ENCODE measurements at places on chromosomes 13 and 19.

DNA sequence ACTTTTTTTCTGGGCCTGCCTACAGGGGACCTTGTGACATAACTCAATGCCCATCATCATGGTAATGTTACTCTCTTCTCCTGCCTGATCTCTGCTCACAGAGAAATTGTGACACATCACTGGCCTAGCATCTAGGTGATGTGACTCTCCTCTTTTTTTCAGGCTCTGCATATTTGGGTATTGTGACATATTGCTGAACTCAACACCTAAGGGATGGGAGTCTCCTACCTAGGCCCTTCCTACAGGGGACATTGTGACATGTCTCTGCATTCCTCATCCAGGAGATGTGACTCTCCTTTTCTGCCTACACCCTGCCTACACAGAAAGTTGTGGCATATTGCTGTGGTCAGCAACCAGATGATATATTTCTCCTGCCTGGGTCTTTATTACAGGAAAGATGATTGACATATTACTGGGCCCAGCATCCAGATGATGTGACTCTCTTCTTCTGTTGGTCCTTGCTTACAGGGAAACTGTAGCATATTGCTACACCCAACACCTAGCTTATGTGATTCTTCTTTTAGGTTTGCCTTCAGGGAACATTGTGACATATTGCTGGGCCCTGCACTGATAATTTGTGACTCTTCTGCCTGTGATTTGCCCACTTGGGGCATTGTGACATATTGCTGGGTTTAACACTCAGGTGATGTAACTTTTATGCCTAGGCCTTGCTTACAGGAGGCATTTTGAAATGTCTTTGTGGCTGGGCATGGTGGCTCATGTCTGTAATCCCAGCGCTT is 21.0 kb upstream of the ZNF254 start:
- no peaks in the 10 kb centered on the region for H3K4me1 ChIP-seq
- no peak overlapping the region for H3K4me3 ChIP-seq
- peaks cover 3% of the 10 kb centered on the region for H3K36me3 ChIP-seq
- no peak overlapping the region for H3K27ac ChIP-seq
- no peaks in the 10 kb centered on the region for H3K27me3 ChIP-seq
- no peak for DNase-seq

GRCh38 chr19:48625891-48626327 is 6.6 kb downstream of the SPHK2 start:
- no peak for DNase-seq
- peaks cover 6% of the 10 kb centered on the region for H3K36me3 ChIP-seq
- no peaks in the 10 kb centered on the region for H3K27me3 ChIP-seq
- H3K4me1 ChIP-seq = peaks cover 13% of the 10 kb centered on the region
- H3K4me3 ChIP-seq = no peak overlapping the region

DNA sequence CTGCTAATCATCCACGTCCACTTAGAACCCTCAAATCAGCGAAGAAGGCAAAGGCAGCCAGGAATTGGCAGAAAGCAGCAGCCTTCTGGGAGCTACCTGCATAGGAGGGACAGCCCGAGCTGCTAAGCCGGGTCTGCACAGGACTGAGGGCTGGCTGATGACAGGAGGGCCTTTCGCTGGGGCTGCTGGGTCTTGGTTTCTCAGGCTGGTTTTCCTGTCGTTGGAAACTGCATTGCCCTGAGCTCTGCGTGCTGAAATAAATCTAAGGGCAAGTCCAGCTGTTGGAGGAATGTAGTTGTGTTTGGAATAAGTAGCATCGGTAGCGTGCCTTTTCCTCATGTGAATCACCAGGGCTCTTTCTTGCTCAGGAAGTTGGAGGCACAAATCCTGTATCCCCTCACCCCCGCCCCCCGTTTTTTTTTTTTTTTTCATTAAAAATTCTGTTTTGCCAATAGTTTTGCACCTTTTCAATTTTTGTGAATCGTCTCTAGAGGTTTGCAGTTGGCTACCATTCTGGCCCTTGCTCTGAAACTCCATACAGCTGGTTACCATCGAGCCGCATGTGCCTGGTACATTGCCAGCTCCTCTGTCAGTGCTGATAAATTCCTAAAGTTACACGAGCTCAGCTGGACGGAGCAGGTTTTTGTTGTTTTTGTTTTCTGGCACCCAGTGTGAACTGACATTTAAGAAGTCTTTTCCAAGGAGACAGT is 193.9 kb upstream of the RNF113B start:
- no peak for DNase-seq
- H3K27ac ChIP-seq = no peak overlapping the region
- H3K4me3 ChIP-seq = no peak overlapping the region
- H3K4me1 ChIP-seq = no peaks in the 10 kb centered on the region
- no peaks in the 10 kb centered on the region for H3K27me3 ChIP-seq

- H3K27me3 ChIP-seq = no peaks in the 10 kb centered on the region
- no peak overlapping the region for H3K27ac ChIP-seq
- peaks cover 29% of the 10 kb centered on the region for H3K4me1 ChIP-seq
- H3K36me3 ChIP-seq = no peaks in the 10 kb centered on the region
- peak; percentile 59 for DNase-seq
These were observed 15.0 kb upstream of the ALOX5AP start for GRCh38 chr13:30720172-30720869.

GRCh38 chr13:74683411-74683810 is 549.2 kb upstream of the KLF12 start:
- H3K4me1 ChIP-seq = no peaks in the 10 kb centered on the region
- DNase-seq = no peak
- H3K27ac ChIP-seq = no peak overlapping the region
- H3K27me3 ChIP-seq = no peaks in the 10 kb centered on the region

DNA sequence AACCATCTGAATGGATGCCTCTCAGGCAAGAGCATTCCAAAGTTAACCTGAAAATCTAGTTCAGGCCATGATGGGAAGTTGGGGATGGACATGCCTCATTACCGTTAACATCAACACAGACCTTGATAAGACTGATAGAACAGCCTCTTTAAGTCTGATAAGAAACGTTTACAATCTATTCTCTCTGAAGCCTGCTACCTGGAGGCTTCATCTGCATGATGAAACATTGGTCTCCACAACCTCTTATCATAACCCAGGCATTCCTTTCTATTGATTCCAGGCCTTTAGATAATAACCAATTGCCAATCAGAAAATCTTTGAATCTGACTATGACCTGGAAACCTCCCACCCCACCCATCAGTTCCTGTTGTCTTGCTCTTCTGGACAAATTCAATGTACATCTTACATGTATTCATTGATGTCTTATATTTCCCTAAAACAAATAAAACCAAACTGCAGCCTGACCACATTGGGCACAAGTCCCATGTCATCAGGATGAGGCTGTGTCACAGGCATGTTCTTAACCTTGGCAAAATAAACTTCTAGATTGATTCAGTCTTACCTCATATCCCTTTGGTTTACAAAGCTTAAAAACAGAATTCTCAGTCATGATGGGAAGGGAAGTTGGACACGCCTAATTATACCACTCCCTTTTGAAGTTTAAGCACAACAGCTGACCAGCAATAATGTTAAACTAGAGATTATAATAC is 843.8 kb upstream of the SPRY2 start:
- H3K36me3 ChIP-seq = no peaks in the 10 kb centered on the region
- no peak for DNase-seq
- H3K4me1 ChIP-seq = no peaks in the 10 kb centered on the region
- H3K27me3 ChIP-seq = no peaks in the 10 kb centered on the region
- H3K4me3 ChIP-seq = no peak overlapping the region

DNA sequence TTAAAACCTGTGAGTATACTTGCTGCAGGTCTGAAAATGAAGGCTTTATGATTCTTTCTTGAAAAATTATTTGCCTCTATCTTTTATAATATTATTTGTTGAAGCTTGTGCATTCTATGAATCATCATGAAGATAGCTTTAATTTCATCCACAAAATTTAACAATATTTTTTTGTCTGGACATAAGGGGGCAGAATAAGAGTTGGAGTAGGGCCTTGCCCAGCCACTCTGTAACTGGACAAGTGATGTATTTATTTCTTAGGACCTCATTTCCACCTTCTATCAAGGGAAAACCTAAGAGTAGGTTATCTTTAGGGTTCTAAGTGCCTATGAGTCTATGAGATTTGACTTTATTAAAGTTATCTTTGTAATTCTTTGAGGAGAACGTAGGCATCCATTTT is 49.9 kb downstream of the N4BP2L1 start:
- H3K27ac ChIP-seq = no peak overlapping the region
- H3K4me3 ChIP-seq = no peak overlapping the region
- peaks cover 8% of the 10 kb centered on the region for H3K36me3 ChIP-seq
- no peaks in the 10 kb centered on the region for H3K4me1 ChIP-seq

DNA sequence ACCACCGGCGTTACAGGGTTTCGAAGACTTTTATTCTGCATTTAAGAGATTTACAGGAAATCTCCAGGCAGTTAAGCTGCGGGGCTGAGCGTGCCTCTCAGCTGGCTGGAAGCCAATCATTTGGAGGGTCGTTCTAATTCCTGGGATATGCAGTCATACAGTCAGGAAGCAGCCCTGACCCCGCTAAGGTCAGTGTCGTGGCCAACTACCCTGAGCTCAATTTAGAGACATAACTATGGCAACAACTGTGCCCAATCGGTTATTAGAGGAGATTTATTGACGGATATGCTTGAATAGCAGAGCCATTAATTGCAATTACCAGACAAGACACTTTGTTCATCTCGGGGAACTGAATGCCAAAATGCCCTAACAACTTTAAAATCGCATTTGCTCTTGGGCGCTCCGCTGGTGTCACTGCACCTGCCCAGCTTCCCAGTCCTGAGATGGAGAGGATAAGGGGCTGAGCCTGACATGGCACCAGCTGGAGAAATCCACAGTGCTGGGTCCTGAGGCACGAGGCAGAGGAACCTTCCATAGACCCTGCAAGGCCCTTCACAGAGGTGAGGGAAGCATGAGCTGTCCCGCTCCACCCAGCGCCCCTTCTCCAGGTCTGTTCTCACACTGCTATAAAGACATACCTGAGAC is 15.1 kb upstream of the ZNF507 start:
- no peaks in the 10 kb centered on the region for H3K27me3 ChIP-seq
- H3K4me1 ChIP-seq = no peaks in the 10 kb centered on the region
- no peaks in the 10 kb centered on the region for H3K36me3 ChIP-seq
- no peak overlapping the region for H3K4me3 ChIP-seq
- no peak for DNase-seq
- H3K27ac ChIP-seq = no peak overlapping the region

DNA sequence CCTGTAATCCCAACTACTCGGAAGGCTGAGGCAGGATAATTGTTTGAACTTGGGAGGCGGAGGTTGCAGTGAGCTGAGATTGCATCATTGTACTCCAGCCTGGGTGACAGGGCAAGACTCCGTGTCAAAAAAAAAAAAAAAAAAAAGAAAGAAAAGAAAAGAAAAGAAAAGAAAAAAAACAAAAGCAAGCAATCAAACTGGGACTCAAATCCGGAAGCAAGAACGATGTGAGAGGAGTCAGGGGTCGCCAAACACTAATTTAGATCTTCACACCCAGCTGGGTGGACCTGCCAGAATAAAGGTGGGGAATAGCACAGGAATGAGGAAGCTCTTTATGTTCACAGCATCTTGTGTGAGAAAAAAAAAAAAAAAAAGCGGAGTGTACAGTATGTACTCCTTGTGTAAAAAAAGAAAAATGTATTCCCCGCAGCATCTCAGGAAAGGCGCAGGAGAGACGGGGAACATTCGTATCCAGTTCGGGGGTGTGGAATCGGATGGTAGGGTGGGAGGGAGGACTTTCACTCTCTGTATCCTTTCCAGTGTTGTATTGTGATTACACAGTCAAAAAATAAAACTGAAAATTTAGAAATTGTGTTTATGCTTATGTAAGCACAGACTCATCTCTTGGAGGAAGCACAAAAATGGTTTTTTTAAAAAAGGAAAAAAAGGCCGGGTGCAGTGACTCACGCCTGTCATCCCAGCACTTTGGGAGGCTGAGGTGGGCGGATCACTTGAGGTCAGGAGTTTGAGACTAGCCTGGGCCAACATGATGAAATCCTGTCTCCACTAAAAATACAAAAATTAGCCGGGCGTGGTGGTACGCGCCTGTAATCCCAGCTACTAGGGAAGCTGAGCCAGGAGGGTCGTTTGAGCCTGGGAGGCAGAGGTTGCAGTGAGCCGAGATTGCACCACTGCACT is 7.6 kb downstream of the DNAJB1 start:
- H3K36me3 ChIP-seq = peaks cover 3% of the 10 kb centered on the region
- H3K27me3 ChIP-seq = no peaks in the 10 kb centered on the region
- H3K27ac ChIP-seq = no peak overlapping the region
- no peak for DNase-seq

DNA sequence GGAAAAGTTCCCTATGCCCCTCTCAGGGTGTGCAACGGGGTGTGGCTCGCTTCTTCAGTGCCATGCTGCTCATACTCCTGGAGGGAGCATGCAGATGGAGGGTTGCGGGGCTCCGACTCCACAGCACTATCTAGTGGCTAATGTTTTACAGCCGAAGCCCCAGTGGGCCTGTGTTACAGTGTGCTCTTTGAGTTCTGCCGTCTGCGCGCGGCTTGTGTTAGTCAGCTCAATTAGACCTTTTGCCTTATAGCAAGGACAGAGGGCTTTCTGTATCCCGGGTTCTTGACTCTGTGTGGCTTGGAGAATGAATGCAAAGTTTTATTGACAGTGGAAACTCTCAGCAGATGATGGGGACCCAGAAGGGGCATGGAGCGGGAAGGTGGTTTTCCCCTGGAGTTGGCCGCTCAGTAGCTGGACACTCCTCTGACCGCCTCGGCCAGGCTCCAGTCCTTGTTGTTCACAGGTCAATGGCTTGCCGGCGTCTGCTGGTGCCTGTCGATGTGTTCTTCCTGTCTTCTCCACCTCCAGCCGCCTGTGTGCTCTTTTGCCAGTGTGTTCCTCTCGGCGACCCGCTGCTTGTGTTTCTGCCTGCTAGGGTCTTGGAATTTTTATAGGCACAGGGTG is 383.4 kb downstream of the LMO7 start:
- no peaks in the 10 kb centered on the region for H3K36me3 ChIP-seq
- H3K27ac ChIP-seq = no peak overlapping the region
- no peak overlapping the region for H3K4me3 ChIP-seq

DNA sequence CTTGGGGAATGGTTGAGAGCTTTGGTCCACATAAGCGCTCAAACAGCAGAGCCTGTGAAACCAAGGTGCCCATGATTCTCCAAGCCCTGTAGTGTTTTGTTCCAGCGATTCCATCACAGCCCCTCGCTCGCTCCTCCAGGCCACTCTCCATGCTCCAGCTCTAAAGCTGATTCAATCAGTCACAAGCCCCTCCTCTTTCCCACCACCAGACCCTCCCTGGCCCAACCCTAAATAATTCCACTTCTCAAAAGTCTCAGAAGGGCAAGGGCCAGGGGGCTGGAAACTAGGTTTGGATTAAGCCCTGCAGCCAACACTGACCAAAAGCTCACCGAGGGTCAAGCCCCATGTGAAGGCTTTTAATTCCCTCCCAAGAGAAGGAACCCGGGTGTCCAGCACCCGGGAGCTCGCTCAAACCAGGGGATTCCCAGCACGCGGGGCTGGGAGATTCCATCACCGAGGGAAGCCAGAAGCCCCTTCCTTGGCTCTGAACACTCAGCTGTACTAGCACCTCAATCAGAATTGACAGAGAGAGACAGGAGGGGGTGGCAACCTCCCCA is 1.5 kb downstream of the ZNF296 start:
- H3K36me3 ChIP-seq = peaks cover 7% of the 10 kb centered on the region
- H3K4me3 ChIP-seq = peak overlapping the region; percentile 84
- H3K4me1 ChIP-seq = peaks cover 21% of the 10 kb centered on the region
- no peaks in the 10 kb centered on the region for H3K27me3 ChIP-seq

GRCh38 chr13:45482571-45483173 is 17.9 kb downstream of the COG3 start:
- DNase-seq = no peak
- H3K4me1 ChIP-seq = no peaks in the 10 kb centered on the region
- no peak overlapping the region for H3K27ac ChIP-seq
- H3K27me3 ChIP-seq = no peaks in the 10 kb centered on the region
- H3K4me3 ChIP-seq = no peak overlapping the region

- 0 out of 2 replicates have a peak, but pooled peaks cover 10% of the 10 kb centered on the region for H3K4me1 ChIP-seq
- no peak for DNase-seq
- no peak overlapping the region for H3K27ac ChIP-seq
These were observed 6.5 kb upstream of the SCEL start for GRCh38 chr13:77528834-77529500.
